ENCODE measurements at places on chromosomes 6 and 20.

GRCh38 chr20:4383961-4384360 is 337.7 kb upstream of the PRND start:
- DNase-seq: no peak

DNA sequence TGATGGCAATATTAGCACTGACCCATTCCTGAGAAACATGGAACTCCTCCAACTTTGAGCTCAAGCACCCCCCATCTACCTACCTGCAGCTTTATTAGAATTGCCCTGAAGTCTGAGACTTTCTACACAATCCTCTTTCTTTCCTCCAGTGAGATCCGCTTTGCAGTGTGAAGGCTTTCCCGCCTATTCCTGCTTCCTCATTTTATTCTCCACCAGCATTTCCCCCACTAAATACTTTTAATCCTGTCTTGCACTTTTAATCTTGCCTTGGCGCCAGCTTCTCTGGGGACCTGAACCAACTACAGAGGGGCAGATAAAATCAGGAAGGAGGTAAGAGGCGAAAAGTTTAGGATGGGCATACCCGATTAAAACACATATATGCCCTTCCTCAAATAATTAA is 178.1 kb upstream of the PRDM1 start:
- no peak for DNase-seq

GRCh38 chr6:121823437-121823851 is 388.0 kb downstream of the GJA1 start:
- no peak for DNase-seq

GRCh38 chr6:157090736-157091135 is 232.6 kb downstream of the TMEM242 start:
- DNase-seq: no peak

DNA sequence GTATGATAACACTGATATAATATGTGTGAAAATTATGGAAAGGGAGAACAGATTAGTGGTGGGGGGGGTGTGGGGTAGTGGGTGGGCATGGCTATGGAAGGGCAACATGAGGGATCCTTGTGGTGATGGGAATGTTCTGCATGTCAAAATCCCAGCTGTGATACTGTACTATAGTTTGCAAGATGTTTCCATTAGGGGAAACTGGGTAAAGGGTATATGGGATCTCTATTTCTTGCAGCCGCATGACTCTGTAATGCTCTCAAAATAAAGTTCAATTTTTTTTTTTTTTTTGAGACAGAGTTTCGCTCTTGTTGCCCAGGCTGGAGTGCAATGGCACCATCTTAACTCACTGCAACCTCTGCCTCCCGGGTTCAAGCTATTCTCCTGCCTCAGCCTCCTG is 14.3 kb downstream of the ZBTB2 start:
- no peak for DNase-seq

- no peak for DNase-seq
These were observed 580.0 kb upstream of the ZNF337 start for GRCh38 chr20:26276554-26277210.

DNA sequence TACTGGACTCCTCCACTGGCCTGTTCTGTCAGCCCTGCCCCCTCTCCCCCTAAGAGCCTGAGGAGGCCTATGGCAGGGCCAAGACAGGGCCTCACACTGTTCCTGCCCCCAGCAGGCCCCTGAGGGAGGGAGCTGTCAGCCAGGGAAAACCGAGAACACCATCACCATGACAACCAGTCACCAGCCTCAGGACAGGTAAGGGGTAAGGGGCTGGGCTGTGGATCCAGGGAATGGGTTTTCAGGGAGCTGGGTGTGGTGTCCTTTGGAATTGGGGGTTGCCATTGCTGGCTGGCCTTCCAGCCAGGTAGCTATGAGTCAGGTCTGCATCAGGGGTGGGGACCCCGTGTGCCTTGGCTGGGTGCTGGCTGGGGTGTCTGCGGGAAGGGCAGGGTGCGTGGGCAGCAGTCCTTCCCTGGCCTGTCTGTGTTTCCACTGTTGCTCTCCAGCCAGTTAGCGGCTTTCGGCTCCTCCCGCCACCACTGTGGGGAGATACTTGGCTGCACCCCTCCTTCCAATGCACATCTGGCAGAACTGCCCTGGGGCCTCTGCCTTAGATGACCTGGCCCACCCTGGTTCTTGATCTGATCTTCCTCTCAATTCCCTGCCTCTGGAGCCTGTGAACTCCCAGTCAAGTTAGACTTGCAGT is 3.9 kb downstream of the SLC29A1 start:
- no peak for DNase-seq

- no peak for DNase-seq
These were observed 25.2 kb downstream of the FBXO30 start for GRCh38 chr6:145789443-145789842.

- peak; percentile 64 for DNase-seq
These were observed 88.4 kb downstream of the MAFB start for GRCh38 chr20:40600441-40601219.

- no peak for DNase-seq
These were observed 939.1 kb downstream of the KIF16B start for GRCh38 chr20:15634102-15634501.

- DNase-seq: no peak
These were observed 255.4 kb upstream of the STXBP5 start for GRCh38 chr6:146948790-146949342.

- no peak for DNase-seq
These were observed 319.8 kb downstream of the FRK start for GRCh38 chr6:115740907-115741306.

DNA sequence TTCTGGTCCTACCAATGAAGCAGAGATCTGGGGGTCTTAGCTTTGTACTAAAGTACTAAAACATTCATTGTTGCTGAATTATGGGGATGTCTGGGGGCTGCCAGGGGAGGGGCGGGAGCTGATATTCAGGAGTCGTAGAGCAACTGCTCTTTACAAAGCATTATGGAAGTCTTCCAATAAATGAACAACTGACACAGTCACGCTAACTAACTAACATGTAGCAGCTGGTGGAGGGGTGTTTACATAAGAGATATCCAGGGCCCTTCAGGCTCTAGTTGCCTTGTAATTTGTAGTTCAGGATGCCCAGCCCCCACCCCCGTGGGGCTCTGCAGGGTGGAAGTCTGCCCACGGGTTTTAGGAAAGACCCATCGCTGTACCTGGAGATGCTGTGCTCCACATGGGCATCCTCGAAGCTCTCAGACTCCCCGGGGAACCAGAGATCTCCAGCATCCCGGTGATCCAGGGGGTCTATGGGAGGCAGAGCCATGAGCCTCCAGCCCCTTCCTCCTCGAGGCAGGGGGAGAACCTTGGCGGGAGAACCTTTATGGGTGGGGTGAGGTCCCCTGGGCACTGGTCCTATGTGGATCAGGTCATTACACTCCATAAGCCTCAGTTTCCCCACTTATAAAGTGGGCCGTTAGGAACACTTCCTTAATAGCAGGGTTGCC is 3.4 kb downstream of the TREM2 start:
- DNase-seq: no peak

DNA sequence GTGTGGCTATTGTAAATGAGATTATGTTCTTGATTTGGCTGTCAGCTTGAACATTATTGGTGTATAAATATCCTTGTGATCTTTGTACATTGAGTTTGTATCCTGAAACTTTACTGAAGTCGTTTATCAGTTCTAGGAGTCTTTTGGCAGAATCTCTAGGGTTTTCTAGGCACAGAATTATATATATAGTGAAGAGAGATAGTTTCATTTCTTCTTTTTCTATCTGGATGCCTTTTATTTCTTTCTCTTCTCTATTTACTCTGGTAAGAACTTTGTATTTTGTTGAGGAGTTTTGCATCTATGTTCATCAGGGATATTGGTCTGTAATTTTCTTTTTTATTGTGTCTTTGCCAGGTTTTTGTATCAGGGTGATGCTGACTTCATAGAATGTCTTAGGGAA is 589.2 kb upstream of the MAN1A1 start:
- DNase-seq: no peak

GRCh38 chr6:23349521-23350147 is 776.4 kb upstream of the NRSN1 start:
- no peak for DNase-seq

DNA sequence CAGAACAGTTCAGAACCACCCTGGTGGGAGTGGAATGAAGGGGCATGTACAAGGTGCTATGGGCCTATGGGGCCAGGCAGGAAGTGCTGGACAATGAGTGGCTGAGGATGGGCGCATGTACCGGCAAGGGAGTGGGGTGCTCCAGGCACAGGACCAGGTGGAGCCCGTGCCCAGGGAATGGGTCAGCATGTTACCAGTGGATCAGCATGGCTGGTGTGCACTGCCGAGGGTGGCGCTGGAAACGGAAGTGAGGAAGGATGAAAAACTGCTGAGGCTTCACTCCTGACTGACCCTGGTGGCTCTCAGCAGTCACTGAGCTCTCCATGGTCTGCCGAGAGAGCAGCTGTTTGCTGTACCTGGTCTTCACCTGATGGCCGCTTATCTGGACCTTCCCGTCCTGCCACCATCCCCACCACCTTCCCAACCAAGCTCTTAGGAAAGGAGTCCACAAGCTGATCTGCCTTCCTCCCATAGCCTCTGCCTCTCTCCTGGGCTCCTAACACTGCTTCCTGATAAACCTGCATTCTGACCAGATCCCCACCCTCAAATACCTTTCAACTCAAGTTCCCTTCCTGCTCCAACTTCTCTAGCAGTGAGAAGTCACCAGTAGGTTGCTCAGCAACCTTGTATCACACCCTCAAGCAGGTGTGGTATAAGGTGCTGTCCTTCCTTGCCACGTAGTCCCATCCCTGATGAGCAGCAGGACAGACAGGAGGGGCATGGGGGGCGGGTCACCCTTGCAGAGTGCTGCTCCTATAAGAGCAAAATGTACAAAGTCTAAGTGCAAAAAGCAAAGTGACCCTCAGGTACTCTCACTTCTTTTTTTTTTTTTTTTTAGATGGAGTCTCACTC is 7.1 kb downstream of the UQCC2 start:
- DNase-seq: no peak

GRCh38 chr6:7171119-7171518 is 63.4 kb downstream of the RREB1 start:
- DNase-seq: no peak

GRCh38 chr6:156065849-156066248 is 610.2 kb upstream of the NOX3 start:
- DNase-seq: no peak

DNA sequence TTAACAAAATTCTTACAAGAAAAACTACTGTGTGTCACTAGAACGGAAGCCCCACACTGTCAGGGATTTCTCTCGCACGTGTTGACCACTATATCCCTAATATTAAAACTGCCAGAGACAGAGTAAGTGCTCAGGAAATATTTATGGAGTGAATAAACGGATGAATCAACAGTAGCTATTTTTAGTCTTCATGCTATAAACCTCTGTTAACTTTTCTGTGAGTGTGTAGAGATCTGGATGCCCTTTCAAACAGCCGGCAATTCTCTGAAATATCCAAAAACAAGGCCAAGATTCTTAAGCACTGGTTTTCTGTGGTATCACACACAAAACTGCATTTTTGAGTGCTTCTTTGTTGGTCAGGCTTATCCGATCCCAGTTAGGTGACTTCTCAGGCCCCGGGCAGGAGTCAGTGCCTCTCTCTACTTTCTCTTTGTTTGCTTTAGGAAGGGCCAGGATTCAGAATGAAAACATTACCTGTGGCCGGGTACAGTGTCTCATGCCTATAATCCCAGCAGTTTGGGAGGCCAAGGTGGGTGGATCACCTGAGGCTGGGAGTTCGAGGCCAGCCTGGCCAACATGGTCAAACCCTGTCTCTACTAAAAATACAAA is 15.7 kb downstream of the ATP9A start:
- DNase-seq: no peak

DNA sequence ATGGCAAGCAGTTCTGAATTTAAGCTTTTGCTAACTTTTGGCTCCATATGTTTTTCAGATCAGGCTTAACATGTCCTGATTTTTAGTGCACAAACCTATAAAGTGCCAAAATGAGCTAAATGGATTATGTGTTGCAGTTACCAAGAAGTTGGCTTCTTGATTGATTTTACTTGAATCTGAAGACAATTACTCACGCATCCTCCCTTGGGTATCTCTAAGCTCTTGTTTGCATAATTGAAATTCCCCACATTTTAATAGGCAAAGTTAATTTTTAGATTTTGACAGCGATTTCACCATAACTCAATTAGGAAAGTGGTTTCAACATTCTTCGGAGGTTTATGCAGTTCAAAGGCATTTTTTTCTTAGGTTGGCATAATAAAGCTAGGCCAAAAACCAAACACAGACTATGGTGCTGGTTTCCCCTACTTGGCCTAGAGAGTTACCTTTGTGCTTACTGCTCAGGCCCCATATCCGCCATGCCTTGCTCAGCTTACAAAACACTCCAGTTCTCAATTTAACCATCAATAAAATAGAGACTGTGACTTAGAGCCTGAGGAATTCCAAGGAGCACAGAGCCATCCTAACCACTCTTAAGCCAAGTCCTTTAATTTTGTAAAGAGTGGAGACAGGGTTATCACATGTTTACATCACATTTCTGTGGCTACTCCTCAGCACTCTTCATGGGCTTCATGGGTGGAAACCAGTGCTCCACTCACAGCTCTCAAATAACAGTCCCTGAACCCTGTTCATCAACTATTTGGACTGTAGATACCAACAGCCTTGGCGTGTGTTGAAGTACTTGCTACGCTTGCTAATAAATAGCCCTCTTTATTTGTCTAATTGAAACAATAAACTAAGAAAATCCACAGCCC is 32.1 kb downstream of the LAMA4 start:
- DNase-seq: no peak

- no peak for DNase-seq
These were observed 4.7 kb downstream of the CCN2 start for GRCh38 chr6:131946404-131946991.

GRCh38 chr20:33400812-33401183 is 521 bp downstream of the CDK5RAP1 start:
- no peak for DNase-seq

DNA sequence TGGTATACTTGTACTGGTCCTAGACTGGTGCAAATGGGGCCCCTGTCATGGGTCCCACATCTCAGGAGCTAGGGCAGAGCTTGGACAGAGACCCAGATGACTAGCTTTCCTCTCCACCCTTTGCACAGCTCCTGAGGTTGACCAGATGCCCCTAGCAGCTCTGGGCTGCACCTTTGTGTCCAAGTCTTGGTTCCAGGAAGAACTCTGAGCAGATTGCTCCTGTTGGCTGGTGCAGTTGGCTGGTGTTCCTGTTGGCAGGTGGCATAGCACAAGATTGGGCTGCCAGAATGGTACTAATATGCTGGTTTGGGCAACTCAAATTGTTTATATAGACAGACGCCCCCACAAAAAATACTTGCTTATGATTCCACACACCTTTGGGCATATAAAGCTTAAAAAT is 89.4 kb upstream of the EZR start:
- no peak for DNase-seq

DNA sequence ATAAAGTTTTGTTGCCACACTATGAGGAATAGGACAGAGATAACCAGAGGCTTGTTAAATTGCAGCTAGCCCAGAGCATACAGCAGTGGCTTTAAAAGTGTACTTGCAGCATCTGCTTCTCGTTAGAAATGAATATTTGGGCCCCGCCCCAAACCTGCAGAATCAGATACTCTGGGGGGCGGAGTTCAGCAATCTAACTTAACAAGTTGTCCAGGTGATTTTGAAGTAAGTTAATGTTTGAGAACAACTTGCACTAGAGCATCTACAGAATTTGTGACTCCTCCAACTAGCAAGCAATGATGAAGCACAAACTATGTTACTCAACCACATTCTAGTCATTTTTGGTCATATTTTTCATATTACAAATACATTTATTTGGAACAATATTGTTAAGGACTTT is 10.6 kb upstream of the SUPT3H start:
- no peak for DNase-seq

GRCh38 chr6:139219746-139220145 is 72.1 kb downstream of the TXLNB start:
- DNase-seq: no peak

All from suppressor macrophage treated with lipopolysaccharide for 4 hours (primary cell).